ENCODE measurements at places on chromosomes 1 and 21.

DNA sequence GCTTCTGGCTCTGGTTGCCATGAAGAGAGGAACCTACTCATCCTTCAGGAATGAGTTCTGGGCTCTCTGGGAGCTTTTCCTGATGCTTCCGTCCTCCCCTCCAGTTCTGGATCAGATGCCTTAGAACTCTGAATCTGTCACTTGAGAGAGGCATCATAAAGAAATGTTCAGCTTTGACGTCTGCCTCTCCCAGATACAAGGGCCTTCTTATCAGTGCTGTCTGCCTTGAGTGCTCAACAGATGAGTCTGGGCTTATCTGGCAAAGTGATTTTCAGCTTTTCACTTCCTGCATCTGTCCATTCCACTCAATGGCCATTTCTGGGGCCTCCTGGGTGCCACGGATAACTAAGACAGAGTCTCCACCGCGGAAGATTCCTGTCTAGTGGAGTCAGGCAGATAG lies 12.3 kb upstream of the OTUD3 start:
- DNase-seq: no peak

DNA sequence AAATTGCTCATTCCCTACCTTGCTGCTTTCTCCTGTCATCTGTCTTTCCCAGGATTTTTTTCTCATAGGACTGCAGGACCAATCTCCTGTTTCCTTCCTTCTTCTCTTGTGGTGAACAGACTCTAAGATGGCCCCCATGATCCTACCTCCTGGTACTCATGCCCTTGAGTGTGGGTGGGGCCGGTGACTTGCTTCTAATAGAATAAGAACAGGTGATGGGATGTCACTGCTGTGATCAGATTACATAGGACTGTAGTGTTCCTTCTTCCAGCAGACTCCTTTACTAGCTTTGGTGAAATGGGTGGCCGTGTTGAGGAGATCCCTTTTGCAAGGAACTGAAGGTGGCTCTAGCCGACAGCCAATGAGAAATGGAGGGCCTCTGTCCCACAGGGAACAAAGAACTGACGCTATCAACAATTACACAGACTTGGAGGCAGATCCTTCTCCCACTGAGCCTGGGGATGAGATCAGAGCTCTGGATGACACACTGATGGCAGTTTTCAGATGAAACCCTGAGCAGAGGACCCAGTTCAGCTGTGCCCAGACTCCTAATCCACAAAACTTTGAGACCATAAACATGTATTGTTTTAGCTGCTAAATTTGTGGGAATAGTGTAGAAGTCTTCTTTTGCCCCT lies 7.5 kb downstream of the GSTM3 start:
- DNase-seq: no peak

- DNase-seq: no peak
Measured at GRCh38 chr21:33821503-33822322, 93.9 kb downstream of the ATP5PO start.

GRCh38 chr1:167837326-167837725 lies 76.6 kb downstream of the ADCY10 start:
- DNase-seq: no peak

DNA sequence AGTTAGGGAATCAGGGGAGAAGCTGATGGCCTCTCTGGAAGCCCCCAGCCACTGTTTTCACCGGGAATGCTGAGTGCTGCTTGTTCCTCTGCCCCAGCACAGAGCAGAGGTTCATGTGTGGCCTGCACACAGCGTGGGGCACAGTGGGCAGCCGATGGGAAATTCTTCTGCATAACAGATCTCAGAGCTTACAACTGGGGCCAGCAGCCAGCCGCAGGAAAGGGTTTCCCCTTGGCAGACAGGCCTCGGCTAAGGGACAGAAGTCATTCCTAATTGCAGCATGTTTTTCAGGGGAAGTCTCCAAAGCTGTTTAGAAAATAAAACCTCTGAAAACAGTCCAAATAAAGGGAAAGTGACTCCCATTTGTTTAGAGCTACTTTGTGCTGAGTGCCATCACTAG lies 22.6 kb downstream of the HMGB4 start:
- DNase-seq: no peak
